CD4-positive, alpha-beta T cell treated with Interleukin-4 for 1 hour (primary cell): ENCODE measurements at places on chromosomes 12 and 14.

DNA sequence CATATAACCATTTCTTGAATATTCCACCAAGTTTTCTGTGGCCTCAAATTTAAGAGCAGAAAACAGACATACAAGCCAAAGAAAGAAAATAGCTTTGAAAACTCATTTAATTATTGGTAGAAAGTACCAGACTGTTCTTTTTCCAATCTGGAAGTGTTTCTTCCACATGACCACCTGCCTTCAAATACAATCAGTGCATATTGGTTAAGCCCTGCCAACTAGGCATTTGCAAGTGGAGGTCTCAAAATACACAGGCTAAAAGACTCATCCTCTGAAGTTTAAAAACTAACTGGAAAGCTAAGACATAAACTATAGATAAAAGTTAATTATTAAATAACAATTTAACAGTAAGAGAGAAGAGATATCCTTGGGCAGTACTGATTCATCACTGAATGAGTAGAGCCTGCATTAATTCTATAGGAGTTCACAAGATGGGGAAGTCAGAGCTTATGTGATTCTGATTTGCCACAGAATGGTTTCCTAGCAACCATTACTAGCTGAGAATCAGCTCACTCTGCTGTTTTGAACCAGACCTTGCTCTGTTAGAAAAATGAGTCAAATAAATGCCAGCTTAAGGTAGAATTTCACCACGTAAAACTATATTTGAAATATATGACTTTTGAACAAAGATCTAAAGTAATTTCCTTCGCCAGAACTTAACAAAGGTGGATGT, 433.8 kb downstream of the FUT8 start:
- peak; percentile 25 for DNase-seq

GRCh38 chr14:76908834-76909233, 82.6 kb downstream of the LRRC74A start:
- peak; percentile 67 for DNase-seq

DNA sequence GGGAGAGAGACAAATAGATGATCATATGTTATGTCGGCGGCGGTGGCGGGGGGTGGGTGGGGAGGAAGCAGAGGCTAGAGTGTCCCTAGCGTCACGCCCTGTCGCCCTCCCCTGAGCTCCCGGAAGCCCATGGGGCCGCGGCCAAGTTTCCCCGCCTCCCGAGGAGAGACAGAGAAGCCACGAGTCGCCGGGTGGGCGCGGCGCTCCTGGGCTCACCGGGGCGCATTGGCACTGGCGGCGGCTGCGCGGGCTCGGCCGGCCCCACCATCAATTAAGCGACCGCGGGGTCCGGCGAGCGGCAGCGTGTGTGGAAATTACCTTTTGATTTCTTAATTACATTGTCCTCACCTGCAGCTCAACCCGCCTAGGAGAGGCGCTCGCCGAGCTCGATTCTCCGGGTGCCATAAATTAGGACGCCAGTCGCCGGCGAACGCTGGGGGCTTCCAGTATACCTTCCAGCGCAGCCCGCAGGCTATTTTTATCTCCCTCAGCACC, 119.9 kb upstream of the LHX5 start:
- DNase-seq = no peak

DNA sequence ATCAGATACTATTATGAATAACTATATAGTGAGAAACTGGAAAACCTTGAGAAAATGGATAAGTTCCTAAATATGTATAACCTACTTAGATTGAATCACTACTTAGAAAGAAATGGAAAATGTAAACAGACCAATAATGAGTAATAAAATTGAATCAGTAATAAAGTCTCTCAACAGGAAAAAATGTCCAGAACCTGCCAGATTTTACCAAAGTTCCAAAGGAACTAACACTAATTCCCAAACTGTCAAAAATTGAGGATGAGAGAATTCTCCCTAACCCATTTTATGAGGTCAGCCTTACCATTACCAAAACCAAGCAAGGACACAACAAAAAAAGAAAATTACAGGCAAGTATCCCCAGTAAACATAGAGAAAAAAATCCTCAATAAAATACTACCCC, 272.0 kb downstream of the RPAP3 start:
- no peak for DNase-seq

DNA sequence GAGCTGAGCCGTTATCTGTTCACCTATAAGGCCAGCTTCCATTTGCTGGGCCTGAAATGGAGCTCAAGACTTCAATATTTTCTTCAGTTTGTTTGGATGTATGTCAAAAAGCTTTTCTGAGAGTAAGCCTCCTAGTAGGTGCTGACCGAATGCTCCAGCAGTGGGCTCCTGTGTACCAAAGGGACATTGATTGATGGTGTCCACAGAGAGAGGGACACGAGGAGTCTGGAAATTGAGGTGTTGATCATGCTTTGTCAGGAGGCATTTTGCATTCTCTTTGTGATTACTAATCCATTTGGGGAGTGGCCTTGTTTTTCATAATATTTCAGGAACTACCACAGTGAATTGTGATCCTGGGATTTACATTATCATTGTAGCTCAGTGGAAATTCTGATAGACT, 107.7 kb upstream of the SLC38A2 start:
- DNase-seq = no peak

DNA sequence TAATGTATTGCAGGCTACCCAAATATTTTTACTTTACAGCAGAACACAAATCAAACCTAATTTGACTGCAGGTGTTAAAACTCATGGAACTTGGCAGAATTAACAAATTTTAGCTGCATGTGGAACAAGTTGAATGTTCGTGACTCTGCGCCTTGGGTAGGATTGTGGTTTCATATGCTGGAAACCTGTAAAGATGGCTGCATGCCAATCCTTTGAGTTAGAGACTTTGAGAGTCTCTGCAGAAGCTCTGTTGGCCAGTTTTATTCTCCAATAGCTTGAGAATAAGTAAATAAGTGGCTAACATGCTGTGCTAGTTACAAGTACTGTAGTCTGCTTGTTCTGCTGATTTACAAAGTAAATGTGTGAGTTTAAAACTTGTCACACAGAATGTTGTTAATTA, 77.8 kb downstream of the PDE6H start:
- DNase-seq = no peak
